Stimulated activated CD4-positive, alpha-beta T cell treated with anti-CD3 and anti-CD28 coated beads, Interleukin-1b, Interleukin-23, amount 100 ng/mL, for 48 hours (primary cell): ENCODE measurements at places on chromosomes 16 and 17.

GRCh38 chr16:87451563-87452210 is 41.1 kb downstream of the ZCCHC14 start:
- DNase-seq = no peak

- no peak for DNase-seq
Measured at GRCh38 chr16:79439901-79440300, 160.6 kb downstream of the MAF start.

- DNase-seq = no peak
Measured at GRCh38 chr17:44909681-44910144, 5.6 kb downstream of the GFAP start.

DNA sequence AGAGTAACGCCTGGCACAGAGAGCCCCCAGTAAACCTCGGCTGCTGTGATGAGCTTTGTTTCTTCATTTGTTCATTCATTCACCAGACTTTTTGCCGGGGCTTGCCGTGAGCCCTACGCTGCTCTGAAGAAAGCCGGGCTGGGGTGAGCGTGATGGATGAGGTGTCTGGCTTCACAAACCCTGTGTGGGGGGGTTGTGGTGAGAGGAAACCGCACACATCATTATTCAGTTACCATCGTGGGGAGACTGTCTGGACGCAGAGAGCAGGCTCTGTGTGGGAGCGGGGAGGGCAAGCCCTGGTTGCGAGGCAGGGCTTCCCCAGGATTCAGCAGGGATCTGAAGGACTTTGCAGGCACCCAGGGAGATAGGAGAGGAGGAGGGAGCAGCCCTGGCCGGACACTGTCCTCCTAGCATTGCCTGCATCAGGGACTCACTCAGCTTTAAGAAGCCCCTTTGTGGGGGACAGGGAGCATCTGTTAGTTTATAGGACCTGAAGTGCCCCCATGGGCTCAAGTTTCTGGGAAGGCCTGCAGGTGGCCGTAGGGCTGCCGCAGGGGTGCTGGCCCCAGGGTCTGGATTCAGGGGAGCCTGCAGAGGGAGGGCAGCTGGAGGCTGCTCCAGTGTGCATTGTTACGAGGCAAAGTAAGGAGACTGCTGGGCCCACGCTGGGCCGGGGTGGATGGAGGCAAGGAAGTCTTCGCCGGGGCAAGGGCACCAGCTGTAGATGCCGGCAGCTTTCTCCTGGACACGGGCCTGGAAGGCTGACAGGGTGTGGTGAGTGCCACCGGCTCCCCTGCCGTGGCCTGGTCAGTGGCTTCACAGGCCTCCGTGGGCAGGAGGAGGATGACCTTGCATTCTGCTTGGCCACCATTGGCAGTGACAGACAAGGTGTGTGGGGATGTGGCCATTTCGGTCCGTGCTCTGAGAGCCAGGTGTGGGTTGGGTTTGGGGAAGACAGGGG is 334.5 kb downstream of the SEC14L1 start:
- DNase-seq = peak; percentile 79

DNA sequence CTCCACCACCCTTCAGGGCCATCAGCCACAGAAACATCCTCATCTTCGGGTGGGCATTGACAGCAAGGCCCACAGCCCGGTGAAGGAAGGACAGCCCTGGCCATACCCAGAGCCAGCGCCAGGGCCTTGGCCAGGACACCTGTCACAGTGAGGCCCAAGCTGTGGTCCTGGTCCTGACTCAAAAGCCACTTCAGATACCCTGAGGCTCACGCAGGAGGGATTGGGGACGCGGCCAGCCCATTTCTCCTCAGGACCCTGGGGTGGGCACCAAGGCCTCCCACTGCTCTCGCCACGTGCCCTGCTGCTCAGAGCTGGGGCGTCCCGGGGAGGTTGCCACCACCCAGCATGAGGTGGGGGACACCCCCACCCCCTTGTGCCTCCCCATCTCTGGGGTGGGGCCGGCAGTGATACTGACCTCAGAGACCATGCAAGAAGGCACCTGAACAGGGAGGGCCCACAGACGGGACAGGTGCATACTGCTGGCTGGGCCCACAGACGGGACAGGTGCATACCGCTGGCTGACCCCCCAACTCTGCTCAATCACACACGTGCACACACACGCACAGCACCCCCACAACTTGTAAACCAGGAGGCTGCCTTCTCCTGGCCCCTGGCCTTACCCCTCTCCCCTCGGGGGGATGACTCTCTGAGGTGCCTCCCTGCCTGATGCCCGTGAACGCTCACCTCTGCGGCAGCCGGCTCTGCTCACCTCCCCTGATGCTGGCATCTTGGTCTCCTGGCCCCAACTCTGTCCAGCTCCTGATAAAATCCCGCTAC is 14.2 kb downstream of the SLC7A5 start:
- DNase-seq = no peak

DNA sequence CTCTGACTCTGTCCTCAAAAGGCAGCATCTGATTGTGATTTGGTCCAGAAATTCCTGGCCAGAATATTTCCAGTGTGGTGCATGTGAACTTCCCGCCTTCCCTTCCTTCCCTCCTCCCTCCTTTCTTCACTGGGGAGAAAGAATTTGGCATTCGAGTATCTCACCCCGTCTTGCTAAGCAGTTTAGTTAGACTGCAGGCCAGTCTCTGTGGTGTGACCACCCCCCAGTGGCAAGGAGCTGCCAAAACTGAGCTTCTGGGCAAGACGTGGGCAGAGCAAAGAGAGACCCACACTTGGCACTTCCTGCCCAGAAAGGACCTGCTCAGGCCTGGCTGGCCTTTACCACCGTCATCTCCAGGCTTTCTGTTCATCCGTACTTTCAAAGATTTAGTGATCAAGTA is 36.4 kb downstream of the SNX20 start:
- peak; percentile 39 for DNase-seq

DNA sequence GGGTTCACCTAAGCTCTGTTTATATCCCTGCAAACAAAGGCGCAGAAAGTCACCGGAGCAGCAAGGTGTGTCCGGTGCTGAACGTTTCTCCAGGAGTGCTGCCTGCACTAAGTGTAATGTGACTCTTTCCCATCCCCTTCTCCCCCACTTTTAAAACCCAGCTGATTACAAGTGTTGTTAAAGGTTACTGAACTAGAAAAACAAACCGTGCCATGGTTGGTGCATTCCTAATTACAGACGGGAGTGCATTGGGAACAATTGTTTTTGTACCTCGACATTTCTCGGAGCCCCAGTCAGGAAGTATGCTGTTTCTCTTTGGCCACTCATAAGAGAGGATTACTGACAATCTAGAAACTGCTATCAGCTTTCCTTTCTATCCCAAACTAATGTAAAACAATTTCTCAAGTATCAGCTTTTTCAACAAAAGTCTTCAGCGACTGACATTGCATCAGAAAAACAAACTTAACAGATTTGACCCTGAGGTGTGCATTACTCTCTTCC is 441.0 kb upstream of the SALL1 start:
- DNase-seq = no peak

- no peak for DNase-seq
Measured at GRCh38 chr17:7094652-7095019, 14.6 kb upstream of the CLEC10A start.

DNA sequence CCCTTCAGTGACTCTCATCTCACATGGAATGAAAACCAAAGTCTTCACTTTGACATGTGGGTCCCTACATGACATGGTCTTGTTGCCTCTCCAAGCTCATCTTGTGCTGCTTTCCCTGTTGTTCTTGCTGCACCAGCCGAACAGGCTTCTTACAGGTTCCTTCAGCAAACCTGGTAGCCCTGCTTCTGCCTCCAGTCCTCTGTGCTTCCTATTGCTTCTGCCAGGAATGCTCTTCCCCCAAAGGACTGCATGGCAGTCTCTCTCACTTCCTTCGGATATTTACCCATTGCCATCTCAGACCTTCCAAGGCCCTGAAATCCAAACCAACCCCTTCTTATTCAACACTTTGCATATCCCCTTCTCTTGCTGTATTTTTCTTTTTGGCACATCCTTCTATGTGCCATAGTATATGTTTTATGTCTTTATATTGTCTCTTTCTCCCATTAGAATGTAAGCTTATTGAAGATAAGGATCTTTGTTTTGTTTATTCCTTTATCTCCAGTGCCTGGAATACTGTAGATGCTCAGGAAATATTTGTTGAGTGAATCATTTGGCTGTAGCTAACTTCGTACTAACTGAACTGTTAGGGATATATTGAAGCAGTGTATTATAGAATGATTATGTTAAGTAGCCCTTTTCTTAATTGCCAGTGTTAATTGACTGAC is 57.9 kb upstream of the SLC12A3 start:
- no peak for DNase-seq

DNA sequence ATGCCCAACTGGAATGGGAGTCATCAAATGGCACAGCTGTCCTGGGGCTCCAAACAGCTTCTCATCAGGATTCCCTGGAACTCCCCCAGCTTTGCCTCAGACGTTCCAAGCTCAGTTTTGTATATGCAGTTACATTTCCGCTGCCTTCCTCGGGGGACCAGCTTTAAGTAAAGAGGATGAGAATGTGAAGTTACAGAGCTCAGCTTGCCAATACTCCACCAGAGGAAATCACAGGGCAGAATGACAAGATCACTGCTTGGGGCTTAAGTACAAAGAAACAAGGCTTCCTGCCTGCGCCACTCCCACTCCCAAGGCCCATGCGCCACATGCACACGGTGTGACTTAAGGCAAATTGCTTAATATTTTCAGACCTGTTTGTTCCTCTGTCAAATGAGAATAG is 272.4 kb upstream of the CDH11 start:
- DNase-seq = no peak

DNA sequence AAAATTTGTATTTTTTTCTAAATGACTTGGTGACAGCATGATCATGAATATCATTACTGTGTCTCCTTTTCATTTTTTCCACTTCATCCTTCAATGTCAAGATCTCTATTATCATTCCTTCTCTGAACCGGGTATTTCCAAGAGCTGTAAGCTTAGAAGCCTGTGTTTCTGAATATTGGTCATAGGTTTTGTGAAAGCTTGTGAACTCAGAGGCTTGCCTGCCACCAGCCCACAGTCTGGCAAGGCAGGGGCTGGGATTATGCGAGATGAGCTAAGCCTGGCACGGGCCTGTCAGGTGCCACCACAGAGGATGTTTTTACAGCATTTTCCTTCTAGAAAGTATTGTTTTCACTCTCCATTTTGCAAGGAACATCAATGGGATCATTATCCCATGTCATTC is 92.8 kb downstream of the MYH10 start:
- peak; percentile 15 for DNase-seq

GRCh38 chr16:20610211-20610891 is 34.2 kb upstream of the ACSM2B start:
- DNase-seq = no peak

DNA sequence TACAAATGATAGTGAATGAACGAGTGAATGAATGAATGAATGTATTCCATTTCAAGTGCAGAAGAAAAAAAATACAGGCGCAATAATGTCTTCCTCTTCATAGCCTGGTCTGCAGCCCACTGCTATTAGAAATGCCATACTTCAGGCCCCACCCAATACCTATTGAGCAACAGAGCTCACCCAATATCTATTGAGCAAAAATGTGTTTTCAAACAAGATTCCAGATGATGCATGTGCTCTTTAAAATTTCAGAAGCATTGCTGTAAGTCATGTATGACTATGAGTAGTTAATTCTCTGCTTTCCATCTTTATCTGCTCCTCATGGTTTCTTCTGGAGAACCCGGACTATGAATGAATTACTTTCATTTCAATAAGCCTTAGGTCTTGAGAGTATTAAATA is 308.2 kb downstream of the XYLT1 start:
- DNase-seq = no peak

DNA sequence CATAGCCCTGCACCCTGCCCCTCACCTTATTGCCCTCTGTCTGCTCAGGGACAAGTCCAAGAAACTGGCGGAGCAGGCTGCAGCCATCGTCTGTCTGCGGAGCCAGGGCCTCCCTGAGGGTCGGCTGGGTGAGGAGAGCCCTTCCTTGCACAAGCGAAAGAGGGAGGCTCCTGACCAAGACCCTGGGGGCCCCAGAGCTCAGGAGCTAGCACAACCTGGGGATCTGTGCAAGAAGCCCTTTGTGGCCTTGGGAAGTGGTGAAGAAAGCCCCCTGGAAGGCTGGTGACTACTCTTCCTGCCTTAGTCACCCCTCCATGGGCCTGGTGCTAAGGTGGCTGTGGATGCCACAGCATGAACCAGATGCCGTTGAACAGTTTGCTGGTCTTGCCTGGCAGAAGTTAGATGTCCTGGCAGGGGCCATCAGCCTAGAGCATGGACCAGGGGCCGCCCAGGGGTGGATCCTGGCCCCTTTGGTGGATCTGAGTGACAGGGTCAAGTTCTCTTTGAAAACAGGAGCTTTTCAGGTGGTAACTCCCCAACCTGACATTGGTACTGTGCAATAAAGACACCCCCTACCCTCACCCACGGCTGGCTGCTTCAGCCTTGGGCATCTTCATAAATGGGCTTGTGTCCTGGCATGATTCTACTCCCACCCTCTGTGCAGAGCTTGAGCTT is 6.3 kb upstream of the NFATC3 start:
- DNase-seq = no peak

DNA sequence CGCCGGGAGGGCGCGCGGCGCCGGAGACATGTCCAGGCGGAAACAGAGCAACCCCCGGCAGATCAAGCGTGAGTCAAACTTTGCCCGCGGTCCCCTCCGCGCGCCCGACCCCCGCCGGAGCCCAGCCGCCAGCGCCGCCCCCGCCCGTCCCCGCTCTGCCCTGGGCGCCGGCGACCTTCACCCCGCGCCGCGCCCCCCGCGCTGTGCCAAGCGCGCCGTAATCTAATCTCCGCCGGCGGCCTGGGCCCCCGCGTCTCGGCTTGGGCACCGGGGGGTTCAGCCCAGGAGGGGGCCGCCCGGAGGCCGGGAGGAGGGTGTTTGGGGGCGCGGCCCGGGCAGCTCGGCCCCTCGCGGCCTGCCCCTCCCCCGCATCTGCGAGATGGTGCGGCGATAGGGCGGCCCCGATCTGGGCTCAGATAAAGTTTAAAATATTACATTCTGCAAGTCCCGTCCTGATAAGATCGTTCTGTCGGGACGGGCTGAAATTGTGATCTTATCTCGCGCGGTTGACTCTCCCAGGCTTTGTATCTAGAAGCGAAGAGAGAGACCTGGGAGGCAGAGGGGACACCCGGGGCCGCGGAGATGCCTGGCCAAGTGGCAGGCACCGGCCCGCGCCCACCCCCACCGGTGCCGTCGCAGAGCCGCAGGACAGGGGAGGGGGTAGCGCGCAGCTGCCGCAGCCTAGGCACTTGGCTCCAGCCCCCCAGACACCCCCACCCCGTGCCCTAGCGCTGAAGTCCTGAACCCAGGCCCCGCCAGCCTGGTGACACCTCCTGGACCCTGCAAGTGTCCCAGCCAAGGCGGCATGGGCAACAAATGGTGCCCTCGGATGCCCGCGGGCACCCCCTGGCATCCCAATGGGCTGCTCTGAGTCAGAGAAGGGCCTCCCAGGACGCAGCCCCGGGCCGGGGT is 787 bp downstream of the ZFPM1 start:
- DNase-seq = no peak

GRCh38 chr16:50395763-50396710 is 27.2 kb upstream of the BRD7 start:
- DNase-seq = no peak

GRCh38 chr16:52874042-52874441 is 178.7 kb downstream of the CHD9NB start:
- DNase-seq = no peak

GRCh38 chr17:43553573-43553972 is 7.4 kb upstream of the ETV4 start:
- no peak for DNase-seq

GRCh38 chr16:10983159-10983558 is 38.8 kb downstream of the CLEC16A start:
- no peak for DNase-seq
